RPMI7951 (cell line): ENCODE measurements at places on chromosomes 7 and 10.
A peak's percentile ranks its signal among the peaks of the same experiment; 100 is the strongest.

DNA sequence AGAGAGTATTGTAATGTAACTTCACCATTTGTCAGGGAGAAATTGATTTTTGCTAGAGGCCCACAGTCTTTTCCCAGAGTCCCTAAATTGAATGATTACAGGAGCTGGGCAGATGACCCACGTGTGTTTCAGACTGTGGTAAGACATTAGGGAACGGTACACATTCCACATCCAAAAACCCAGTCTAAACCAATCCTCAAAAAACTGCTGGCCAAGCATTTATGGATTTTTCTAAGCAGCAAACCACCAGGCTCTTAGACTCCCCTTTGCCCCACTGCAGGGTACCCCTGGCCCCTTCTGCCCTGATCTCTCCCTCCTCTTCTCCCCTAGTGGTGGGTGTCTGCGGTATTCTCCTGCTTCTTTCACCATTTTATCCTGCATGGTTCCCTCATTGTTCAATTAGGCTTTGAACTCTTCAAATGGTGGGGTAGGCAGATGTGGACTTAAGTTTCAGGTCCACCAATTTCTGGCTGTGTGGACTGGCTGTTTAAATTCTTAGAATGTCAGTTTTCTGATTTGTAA lies 135.5 kb upstream of the SORCS3 start:
- DNase-seq = no peak

GRCh38 chr7:55425141-55425752 lies 60.1 kb downstream of the LANCL2 start:
- no peak for DNase-seq

GRCh38 chr7:79553811-79554555 lies 100.5 kb upstream of the MAGI2 start:
- DNase-seq = no peak

DNA sequence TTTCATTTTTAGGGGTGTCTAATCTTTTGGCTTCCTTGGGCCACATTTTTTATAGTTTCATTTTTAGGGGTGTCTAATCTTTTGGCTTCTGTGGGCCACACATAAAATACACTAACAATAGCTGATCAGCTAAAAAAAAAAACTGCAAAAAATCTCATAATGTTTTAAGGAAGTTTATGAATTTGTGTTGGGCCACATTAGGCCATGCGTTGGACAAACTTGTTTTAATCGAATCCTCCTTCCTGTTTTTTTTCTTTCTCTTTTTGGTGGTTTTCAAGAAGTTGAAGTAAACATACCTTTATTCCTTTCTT lies 37.4 kb downstream of the ZNRF2 start:
- no peak for DNase-seq

GRCh38 chr10:114389426-114389825 lies 14.9 kb downstream of the AFAP1L2 start:
- DNase-seq = peak; percentile 91

GRCh38 chr7:36128448-36129047 lies 24.5 kb upstream of the EEPD1 start:
- DNase-seq = peak; percentile 93

- DNase-seq = no peak
Measured at GRCh38 chr7:30430777-30431176, 47.8 kb downstream of the NOD1 start.

- no peak for DNase-seq
Measured at GRCh38 chr7:10192074-10192473, 781.6 kb upstream of the PHF14 start.

DNA sequence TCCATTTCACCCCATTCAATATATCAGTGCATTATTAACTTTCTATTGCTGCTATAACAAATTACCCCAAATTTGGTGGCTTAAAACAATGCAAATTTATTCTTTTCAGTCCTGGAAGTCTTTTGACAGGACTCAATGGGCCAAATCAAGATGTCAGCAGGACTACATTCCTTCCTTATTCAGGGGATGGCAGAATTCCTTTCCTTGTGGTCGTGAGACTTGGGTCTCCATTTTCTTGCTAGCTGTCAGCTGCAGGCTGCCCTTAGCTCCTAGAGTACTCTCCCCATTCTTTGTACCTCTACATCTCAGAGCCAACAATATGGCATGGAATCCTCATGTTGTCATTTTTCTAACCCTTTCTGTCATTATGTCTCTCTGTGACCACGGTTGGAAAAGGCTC lies 310.6 kb downstream of the HDAC9 start:
- DNase-seq = no peak

DNA sequence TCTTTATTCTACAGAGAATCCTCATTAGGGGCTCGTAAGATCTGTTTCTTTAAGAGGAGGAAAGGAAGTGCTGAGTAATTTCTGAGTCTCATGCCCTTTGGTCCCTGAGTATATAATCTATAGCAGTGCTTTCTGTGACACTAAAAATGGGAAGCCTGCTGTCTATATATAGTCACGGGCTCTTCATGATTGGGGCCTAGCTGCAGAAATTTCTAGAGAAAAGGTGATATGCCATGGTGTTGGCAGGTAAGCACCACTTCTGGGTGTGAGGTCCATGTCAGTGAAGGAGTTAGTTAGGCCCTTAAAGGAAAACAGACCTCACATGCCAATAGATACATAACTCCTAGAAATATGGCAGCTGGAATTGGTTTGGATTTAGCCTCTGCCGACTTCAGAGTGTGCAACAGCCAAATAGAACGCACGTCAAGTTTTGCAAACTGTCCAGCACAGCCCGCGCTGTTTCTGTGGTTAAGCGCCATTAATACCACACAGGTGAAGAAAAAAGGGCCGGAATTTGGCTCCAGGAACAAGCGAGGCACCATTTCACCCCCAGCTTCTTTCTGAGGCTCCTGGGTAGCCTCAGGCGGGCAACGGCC lies 123.2 kb downstream of the TACC2 start:
- peak; percentile 44 for DNase-seq

GRCh38 chr10:31116226-31116625 lies 84.6 kb upstream of the ZNF438 start:
- no peak for DNase-seq

DNA sequence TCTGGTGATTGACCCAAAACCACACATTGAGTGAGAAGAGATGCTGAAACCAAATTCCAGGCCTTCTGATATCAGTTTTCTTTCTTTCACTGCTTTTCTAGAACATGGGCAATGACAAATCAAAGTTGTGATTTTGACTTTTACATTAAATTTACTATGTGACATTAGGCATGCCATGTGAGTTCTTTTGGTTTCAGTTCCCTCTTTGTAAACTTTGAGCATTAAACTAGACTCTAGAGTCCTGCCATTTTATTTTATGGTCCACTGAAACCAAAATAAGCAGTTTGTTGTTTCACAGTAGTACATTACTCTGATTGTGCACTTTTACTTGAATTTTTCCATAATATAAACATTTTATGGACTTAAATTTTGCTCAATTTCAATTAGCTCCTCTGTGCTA lies 381.1 kb upstream of the SEMA3D start:
- DNase-seq = no peak

GRCh38 chr10:132580143-132580542 lies 42.6 kb downstream of the INPP5A start:
- no peak for DNase-seq

GRCh38 chr7:25656071-25656470 lies 427.8 kb upstream of the NPVF start:
- no peak for DNase-seq

DNA sequence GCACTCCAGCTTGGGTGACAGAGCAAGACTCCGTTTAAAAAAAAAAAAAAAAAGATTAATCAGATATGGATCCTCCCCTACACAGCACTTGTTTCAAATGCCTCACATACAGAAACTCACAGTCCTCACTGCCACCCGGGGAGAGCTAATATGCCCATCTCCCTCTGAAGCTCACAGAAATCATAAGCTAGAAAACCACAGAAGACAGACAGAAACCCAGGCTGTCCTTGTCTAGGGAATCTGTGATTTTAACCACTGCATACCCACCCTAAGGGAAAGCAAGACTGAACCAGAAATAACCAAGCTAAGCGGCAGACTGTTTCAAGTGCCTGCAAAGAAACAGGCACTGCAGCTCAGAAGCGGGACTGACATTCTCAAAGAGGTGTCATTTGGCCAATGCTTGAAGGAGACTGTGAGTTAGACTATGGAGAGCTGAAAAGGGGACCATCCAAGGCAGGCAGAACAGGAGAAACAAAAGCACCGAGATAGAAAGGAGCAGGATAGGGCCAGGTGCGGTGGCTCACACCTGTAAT lies 37.6 kb downstream of the SLC37A3 start:
- no peak for DNase-seq

GRCh38 chr10:16822726-16823360 lies 5.6 kb upstream of the RSU1 start:
- no peak for DNase-seq

DNA sequence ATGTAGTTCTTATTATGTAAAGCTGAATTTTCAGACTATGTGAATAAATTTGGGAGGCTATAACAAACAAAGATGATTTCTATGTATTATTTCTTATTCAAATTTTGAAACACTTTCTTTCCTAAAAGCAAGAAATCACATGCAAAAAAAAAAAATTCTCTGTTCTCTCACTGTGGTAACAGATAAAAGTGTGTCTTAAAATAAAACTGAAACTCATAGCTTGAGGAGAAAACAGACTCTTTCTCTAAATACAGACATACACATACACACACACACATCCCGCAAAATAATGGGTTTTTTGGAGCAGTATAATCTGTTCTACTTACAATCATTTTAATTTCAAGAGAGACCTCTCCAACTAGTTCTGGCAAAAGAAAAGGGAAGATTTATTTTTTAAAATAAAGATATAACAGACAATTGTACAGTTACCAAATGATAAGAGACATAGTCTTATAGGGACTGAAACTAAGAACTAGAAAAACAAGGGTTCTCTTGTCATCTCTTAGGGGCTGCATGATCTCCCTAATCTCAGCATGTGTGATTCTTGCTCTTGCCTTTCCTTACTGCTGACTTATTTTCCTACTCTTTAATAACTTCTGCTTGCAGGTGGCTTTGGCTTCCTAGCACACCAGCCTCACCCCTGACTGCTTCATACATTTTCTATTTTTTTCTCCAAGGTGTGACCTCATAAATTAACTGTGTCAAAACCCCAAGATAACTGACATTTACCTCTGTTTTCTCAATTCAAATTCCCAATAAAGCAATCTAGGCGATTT lies 483.5 kb upstream of the POT1 start:
- DNase-seq = no peak

DNA sequence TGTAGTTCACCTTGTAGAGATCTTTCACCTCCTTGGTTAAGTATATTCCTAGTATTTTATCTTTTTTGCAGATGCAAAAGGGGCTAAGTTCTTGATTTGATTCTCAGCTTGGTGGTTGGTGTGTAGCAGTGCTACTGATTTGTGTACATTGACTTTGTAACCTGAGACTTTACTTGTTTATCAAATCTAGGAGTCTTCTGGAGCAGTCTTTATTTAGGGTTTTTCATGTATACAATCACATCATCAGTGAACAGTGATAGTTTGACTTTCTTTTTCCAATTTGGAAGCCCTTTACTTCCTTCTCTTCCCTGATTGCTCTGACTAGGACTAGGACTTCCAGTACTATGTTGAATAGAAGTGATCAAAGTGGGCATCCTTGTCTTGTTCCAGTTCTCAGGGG lies 33.8 kb downstream of the GPR22 start:
- DNase-seq = no peak

DNA sequence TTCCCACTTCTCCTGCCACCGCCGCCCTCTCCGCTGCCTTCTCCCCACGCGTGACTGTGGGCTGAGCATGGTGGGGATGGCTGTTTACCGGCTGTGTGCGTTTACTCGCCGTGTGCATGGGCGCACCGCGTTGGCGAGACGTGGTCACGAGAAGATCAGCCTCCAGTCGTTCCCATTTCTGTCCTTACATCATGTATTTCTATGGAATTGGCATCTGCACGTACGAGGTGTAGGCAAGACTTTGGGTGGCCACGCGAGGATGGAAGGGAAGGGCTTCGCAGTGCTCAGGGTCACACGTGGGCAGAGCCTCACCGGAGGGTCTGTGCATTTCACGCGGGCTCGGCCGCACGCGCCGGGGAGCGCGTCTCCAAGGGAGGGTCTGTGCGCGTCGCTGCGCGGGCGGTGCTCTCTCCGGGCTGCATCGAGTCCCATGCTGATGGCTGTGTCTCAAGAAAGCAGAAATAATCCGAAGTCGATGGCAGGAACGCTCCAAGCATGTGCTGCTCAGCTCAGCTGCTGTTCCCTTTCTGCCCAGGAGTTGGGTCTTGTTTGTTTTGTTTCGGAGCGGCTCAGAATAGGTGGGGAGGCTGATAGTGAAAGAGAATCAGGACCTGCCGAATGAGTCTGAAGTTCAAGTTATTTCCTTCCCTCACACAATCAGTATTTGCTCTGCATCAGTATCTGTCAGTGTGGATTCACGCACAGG lies 973 bp downstream of the CAMK1D start:
- no peak for DNase-seq

DNA sequence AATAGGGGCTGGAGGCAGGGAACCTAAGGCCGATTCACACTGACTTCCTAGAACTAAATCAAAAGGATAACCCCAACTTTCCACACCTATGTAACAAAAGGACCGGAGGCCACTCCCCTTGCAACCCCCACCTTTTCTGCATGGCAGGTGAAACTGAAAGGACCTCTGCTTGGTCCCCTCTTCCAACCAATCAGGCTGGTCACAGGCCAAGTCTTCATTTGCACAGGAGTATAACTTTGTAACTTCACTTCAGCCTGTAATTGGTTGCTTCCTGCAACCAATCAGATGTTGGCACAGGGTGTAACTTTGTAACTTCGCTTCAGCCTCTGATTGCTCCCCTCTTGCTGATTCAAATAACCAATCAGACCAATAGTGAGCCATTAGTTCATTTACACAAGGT lies 190.0 kb downstream of the FAM107B start:
- no peak for DNase-seq

- peak; percentile 37 for DNase-seq
Measured at GRCh38 chr10:22341190-22341925, 3.9 kb upstream of the SPAG6 start.
